ENCODE measurements at places on chromosomes 13 and 19. TPM values are rescaled to one million over a fixed set of nuclear protein-coding genes. Genes with fewer than 3 reads are reported as not detected.

MEX3D gene
- total RNA-seq = 33.0 TPM

NEK5 gene
- total RNA-seq = under 0.01 TPM

CEACAM7 gene
- not detected for total RNA-seq

PDS5B gene
- total RNA-seq = 25.6 TPM

Measured in fibroblast of lung (primary cell).